ENCODE measurements at places on chromosomes 12 and 14. TPM values are rescaled to one million over a fixed set of nuclear protein-coding genes. Genes with fewer than 3 reads are reported as not detected.

DNA sequence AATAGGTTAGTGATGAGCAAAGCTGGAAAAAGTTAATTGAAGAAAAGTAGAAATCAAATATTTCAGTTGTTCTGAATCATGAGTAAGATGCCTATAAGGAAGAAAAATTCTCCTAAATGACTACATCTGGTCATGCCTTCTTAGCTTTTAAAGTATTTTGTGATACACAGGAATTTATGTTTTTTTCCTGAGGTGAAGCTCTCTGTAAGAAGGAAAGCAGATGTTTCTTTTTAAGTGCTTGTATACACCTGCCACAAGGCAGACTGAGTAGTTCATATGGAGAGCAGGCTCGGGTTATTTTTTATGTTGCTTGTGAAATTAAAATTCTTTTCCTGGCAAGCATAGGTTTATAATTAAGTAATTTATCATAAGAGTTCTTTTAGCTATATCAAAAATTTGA, 275.2 kb downstream of the RAD51B start:
- no peaks in the 10 kb centered on the region for H3K27me3 ChIP-seq
- no peak overlapping the region for H3K4me3 ChIP-seq
- H3K27ac ChIP-seq, result no peak overlapping the region

Gene CD9
- polyA plus RNA-seq, result 75.9 TPM

DNA sequence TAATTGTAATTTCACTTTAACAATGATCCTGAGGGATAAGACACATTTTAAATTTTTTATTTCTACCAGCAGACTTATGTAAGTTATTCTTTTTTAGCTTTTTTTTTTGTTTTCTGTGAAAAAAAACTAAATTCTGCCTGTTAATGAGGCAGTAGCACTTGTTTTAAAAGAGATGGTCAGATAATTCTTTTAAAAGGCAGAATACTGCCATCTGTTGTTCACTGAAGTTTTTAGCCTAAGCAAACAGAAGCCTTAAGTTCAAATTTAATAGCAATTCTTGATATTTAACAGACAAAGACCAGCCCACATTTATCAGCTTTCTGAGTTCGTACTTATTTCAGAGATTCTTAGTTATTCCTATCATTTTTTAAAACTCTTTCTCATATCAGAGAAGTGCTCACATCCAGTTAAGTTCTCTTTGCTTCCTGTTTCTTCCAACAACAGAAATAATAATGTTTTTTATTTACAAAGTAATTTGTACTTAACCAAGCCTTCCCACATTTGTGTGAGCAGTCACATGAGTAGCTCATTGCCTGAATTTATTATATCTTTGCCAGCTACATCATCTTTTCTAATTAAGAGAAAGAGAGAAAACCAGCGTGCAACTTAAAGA, 93.4 kb upstream of the SLCO1C1 start:
- no peaks in the 10 kb centered on the region for H3K36me3 ChIP-seq
- H3K4me3 ChIP-seq, result no peak overlapping the region
- peak; percentile 78 for DNase-seq
- H3K27me3 ChIP-seq, result no peaks in the 10 kb centered on the region

GRCh38 chr12:126847005-126847629, 1419.9 kb upstream of the TMEM132C start:
- no peaks in the 10 kb centered on the region for H3K36me3 ChIP-seq
- no peaks in the 10 kb centered on the region for H3K4me1 ChIP-seq
- no peak for DNase-seq
- no peak overlapping the region for H3K4me3 ChIP-seq

Gene MMP17
- 11.0 TPM for polyA plus RNA-seq

Gene ARHGAP9
- polyA plus RNA-seq, result 5.9 TPM

Gene P2RX2
- polyA plus RNA-seq, result 0.23 TPM

DNA sequence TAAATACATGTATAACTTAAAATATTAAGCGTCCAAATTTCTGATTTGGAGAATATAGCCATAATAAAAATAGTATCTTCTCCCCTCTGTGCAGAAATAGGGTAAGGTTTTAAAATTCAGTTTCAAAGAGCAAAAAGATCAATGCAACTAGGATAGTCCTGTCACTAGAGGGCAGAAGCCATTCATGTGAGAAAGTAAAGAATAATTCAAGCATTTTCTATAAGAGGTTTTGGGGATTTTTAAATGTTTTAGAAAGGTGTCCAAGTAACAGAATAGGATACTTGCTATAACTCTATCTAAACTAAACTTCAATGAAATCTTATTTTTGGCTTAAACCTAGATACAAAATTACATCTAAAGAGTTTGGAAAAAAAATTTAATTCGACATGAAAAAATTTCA, 50.3 kb downstream of the ADAMTS20 start:
- no peaks in the 10 kb centered on the region for H3K36me3 ChIP-seq
- no peak overlapping the region for H3K4me3 ChIP-seq
- H3K4me1 ChIP-seq, result no peaks in the 10 kb centered on the region
- peak; percentile 9 for DNase-seq
- no peak overlapping the region for H3K27ac ChIP-seq

Gene ITPR2
- polyA plus RNA-seq, result 3.5 TPM

Gene SLC22A17
- polyA plus RNA-seq, result 19.1 TPM
